Head of caudate nucleus (tissue), 42 donors: ENCODE measurements at places on chromosomes 12 and 14.

GRCh38 chr14:54665946-54666345, 99.0 kb downstream of the SAMD4A start:
- no peak for DNase-seq

- no peak for DNase-seq
Observed at GRCh38 chr12:120142231-120142877, 25.8 kb upstream of the RAB35 start.

DNA sequence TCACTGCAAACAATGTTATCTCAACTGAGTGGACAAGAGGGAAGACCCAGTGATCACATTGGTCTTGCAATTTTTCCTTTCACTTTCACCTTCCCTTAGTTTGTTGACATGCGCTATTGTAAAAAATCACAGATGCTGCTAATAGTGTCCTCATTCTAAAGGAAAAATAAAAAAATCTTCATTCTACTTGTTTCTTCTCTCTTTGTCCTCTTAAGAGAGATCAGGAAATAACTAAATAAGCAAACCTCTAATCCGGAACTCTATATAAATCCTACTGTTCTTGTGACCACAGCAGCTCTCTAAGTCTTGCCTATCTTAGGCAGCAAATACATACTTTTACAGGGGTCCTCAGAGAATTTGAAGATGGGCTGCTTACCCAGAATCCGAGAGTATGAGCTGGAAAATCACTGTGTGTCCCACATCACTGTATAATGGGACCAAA, 257.7 kb downstream of the NAV3 start:
- DNase-seq: no peak

DNA sequence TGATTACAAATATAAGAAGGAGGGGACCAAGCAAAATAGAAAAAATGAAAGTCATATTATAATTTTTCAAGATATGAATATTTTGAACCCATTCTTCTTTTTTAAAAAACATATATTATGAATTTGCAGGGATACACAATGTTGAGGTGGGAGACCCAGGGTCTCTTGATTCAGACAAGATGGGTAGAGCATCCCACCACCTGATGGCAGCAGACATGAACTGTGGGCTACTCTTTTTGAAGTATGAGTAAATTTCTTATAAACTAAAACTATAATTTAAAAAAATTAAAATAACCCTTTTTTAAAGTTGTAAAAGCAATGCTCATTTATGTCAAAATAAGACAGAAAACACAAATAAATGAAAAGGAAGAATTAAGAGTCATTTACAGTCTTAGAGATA, 202.7 kb upstream of the PRICKLE1 start:
- DNase-seq: no peak

GRCh38 chr14:79193689-79194477, 1017.4 kb downstream of the DIO2 start:
- no peak for DNase-seq

GRCh38 chr12:103965255-103965589, 450 bp upstream of the TDG start:
- no peak for DNase-seq

DNA sequence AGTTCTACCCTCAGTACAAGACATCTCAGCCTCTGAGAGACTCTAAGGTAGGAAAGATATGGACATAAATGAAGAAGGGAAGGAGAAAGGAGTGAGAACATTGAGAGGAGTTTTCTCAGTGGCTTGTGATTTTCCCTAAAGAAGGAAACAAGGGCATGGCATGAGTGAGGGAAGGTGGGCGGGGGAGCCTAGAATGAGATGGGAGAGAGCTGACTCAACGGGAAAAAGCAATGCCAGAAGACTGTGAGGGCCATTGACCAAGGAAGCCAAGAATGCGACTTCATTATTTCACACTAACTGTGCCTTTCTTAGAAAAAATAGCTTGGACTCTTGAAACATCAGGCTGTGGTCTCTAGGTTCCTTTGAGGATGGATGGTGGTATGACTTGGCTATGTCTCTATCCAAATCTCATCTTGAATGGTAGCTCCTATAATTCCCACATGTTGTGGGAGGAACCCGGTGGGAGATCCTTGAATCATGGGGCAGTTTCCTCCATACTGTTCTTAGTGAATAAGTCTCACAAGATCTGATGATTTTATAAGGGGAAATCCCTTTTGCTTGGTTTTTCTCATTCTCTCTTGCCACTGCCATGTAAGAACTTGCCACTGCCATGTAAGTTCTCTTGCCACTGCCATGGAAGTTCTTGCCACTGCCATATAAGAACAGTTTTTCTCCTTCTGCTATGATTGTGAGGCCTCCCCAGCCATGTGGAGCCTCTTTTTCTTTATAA, 279.6 kb downstream of the NUAK1 start:
- DNase-seq: no peak

DNA sequence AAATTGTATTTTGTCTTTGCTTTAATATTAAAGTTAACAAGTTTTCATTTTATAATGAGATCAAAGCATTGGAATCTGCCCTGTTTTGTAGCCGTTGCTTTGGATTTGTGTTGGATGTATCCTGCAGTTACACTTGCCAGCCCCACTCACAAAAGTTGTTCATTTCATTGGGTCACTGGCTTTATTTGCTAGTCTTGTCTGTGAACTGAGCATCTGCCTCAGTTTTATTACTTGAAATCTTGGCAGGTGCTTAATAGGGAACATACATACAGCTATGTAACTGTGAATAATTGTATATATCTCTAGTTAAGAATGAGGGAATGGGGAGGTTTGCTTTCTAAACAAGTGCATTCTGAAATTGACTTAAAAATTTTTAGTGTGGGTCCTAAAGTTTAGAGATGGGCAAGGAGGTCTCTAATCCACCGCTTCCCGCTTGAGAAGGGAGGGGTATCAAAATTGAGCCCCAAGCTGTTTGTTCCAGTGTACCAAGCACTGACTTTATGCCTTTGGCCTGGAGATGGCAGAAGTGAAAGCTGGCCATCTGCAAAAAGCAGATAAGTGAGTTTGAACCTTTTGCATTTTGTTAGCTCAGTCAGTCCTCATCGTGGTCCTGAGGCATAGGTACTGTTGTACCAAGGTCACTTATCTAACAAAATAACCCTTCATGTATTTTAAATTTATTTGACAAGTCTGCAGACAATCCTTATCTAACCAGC, 9.3 kb downstream of the EIF5 start:
- DNase-seq: no peak

DNA sequence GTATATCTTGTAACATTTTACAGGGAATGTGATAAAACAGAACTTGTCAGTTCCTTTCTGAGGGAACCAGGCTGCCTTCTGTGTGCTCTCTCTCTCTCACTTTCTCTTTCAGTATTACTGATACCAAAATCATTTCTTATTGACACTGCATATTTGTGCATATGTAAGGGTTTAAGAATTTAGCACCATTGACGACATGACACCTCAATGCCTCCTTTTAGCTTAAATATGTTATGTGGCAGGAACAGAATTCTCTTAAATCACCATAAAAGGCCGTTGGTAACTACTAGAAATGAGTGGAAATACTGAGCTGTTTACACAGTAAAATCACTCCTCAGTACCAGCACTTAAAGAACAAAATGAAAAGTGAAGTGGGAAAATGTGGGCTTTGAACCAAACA, 457.7 kb upstream of the SYT1 start:
- no peak for DNase-seq

GRCh38 chr14:101360054-101360911, 201.0 kb upstream of the DIO3 start:
- DNase-seq: no peak

DNA sequence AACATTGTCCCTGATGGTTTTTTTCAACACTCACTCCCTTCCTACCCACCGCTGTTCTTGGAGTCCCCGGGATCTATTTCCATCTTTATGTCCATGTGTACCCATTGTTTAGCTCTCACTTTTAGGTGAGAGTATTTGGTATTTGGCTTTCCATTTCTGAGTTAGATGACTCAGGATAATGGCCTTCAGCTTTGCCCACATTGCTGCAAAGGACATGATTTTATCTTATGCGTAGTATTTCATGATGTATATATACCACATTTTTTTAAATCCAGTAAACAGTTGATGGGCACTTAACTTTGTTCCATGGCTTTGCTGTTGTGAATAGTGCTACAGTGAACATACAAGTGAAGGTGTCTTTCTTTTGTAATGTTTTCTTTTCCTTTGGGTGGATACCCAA, 123.5 kb upstream of the KITLG start:
- DNase-seq: no peak

DNA sequence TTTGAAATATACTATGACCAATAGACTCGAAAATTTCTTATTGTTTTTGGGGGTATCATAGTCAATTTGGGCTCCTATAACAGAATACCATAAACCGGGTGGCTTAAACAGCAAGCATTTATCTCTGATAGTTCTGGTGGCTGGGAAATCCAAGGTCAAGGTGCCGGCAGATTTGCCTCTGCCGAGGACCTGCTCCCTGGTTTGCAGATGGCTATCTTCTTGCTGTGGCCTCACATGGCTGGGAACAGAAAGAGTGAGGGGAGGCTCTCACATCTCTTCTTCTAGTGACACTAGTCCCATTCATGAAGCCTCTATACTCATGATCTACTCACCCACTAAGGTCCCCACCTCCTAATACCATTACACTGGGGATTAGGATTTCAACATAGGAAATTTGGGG, 70.7 kb downstream of the BORCS5 start:
- DNase-seq: no peak

GRCh38 chr12:40031965-40032364, 73.9 kb downstream of the SLC2A13 start:
- DNase-seq: no peak

GRCh38 chr12:66013224-66013623, 117.3 kb downstream of the LLPH start:
- DNase-seq: no peak

DNA sequence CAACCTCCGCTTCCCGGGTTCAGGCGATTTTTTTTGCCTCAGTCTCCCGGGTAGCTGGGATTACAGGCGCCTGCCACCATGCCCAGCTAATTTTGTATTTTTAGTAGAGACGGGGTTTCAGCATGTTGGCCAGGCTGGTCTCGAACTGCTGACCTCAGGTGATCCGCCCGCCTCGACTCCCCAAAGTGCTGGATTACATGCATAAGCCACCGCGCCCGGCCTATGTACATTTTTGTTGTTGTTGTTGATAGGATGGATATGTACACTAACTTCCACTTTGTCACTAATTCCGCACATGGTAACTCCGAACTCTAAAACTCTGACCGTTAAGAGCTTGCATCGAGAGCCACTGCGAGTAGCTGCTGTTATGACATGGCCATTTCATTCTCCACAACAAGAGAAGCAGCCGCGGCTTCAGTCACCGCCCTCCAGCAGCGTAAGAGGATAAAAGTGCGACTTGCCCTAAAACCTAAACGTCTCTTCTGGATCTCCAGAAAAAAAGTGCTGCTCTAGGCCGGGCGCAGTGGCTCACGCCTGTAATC, 742 bp upstream of the MARS1 start:
- no peak for DNase-seq

DNA sequence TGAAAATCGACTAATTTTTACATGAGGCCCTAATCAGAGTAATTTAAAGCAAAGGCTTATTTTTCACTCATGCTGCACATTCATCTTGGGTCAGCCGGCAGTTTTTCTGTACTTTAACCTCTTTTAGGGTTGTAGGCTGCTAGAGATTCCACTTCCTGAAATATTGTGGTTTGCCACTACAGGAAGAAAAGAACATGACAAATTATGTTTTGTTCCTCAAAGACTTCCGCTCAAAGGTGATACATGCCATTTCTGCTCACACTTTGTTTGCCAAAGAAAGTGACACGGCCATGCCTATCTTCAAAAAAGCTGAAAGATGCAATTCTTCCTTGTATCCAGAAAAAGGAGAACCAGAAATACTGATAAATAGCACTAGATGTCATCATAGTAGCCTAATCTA, 183.4 kb upstream of the PPFIA2 start:
- DNase-seq: no peak

- no peak for DNase-seq
Observed at GRCh38 chr12:121861636-121862254, 3.1 kb upstream of the HPD start.

DNA sequence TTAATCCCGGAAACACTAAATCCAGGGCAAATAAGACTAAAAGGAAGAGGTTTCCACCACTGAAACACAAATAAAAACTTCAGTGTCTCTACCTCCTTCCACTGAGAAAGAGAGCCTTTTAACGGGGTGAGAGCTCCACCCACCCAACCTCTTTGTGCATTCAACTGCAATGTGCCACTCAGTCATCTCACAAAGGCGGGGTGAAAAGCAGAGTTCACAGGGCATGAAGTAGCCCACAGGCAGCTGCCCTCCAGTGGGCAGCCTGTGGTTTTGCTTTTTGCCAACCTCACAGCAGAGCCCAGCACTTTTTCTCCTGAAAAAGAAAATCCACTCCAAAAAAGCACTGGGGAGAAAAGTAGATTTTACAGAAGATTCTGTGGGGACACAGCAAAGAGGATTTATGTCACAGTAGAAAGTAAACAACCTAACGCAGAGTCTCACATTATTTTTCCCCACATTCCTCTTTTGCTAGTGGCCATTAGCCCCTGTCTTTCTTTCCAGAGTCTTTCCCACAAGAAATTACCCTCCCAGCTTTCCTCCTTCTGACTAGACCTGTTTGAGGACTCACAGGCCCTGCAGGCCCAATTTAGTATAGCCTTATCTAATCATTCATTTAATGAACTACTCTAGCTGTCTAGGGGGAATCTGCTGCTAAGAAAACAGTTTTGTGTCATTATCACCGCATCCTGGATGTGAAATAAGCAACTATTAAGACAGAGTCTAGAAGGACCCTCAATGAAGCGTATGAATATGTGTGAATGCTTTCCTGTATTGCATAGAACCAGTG, 753.8 kb upstream of the FOXG1 start:
- no peak for DNase-seq

DNA sequence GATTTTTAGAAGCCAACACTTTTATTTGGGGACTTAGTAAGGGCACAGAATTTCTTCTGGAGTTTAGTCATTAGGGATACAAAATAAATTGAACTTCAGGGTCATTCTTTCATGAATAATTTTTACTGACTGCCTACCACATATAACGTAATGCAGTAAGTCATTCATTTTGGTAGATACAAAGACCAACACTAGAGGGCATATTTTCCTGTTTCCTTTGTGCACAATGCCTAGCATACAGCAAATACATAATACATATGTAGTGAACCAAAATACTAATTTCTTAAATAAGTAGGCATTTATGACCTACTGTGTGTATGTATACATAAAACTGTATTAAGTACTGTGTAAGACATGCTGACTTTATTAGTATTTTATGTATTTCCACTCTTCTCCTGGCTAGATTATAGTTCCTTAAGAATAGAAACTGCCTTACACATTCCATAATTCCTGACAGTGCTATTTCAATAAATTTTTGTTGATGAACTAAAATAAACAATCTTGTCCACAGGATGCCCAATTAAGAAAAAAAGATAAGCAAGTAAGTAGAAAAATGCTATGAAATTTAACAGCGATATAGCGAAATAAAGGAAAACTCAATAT, 47.9 kb downstream of the PPP1R12A start:
- DNase-seq: no peak

DNA sequence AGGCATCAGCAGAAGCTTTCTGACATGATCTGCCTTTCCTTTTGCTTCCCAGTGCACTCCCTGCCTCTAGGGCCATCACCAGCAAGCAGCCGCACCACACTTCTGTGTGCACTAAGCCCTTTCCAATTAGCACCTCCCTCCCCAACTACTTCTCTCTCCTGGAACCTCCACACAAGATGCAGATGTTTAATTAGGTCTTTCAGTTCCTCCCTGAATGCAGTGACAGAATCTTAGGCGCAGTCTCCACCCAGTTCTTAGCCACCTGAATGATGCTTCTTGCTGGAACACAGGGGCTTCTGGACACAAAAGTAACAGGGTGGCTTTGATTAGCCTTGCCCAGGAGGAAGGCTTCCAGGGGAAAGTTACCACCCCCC, 32.9 kb downstream of the NIN start:
- no peak for DNase-seq

- DNase-seq: no peak
Observed at GRCh38 chr12:128043317-128043716, 223.7 kb upstream of the TMEM132C start.

GRCh38 chr12:131049002-131049401, 95.3 kb downstream of the ADGRD1 start:
- no peak for DNase-seq
